ENCODE measurements at places on chromosomes 16 and 17.

- DNase-seq = peak; percentile 89
These were observed at the start of gene PEX12 for GRCh38 chr17:35578197-35578928. TSS of gene PEX12 (minus strand) at chr17:35578571. CDS start at chr17:35578021, 550 bp downstream.

DNA sequence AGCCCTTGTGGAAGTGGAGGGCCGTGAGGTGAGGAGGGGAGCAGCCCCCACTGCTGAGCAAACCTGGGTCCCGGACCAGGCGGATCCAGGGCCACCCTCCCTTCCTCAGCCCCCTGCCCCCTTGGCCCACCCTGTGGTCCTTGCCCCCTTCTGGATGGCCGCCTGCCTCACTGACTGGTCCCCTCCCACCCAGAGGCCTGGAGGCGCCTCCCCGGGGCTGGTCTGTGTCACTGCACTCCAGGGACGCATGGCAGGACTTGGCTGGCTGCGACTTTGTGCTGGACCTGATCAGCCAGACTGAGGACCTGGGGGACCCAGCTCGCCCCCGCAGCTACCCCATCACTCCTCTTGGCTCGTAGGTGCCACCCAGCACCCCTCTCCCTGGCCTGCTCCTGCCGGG is 19.2 kb upstream of the SMIM5 start:
- DNase-seq = no peak

DNA sequence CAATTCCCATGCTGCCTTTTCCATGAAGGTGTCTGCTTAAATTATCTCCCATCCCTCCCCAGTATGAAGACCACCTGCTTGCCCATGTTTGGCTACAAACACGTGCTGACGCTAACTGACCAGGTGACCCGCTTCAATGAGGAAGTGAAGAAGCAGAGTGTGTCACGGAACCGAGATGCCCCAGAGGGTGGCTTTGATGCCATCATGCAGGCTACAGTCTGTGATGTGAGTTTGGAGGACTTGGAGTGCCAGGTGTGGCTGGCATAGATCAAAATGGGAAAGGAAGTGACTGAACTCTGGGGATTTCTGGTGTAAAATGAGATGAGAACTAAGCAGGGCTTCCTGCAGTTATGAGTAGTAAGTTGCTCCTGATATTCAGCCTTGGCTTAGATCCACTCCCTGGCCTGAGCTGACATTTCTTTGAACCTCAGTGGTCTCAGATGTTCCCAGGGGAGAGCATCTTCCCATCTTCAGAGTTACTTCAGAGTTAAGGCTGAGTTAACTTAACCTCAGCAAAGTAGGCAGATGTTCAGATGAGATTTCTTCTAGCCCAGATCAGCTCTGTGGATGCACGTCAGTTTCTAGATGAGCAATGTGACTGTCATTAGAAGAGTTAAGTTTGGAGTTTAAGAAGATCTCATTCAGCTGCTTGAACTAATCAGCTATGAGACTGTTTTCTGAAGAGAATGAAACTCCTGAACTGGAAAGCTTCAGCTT is 32.7 kb downstream of the ITGB3 start:
- DNase-seq = no peak

DNA sequence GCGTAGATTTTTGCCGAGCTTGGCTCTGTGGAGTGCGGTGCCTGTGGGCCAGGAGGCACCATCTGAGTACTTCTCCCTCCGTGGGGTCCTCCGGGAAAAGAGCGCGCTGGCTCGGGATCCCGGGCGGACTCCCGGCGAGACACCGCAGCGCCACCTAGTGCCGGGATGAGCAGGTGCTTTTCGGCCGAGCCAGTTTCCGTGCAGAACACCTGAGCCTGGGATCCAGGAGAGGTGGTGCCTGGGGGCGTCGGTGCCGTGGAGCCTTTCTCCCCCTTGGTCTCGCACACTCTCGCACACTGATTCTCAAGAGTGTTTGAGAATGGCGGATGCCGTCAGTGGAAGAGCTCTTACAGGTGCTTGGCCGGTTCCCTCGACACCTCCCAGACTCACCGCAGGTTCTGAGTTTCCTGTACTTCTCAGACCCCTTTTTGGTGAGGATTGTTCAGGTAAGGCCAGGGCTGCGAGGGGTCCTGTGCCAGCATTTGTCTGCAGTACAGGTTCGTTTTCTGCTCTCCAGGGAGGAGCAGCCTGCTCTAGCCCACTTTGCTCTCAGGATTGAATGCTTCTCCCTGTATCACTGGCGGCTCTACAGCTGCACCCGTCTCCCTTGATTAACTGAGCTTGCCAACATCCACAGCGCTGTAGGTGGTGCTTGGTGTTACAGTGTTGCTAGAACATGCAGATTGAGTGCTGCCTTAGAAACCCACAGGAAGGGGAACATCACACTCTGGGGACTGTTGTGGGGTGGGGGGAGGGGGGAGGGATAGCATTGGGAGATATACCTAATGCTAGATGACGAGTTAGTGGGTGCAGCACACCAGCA is 23.3 kb downstream of the TBCD start:
- no peak for DNase-seq

GRCh38 chr16:3413730-3414379 is 12.8 kb downstream of the ZNF174 start:
- DNase-seq = no peak

GRCh38 chr17:57739402-57740234 is 5.5 kb downstream of the CCDC182 start:
- DNase-seq = no peak
